ENCODE measurements at places on chromosomes 4 and X.

DNA sequence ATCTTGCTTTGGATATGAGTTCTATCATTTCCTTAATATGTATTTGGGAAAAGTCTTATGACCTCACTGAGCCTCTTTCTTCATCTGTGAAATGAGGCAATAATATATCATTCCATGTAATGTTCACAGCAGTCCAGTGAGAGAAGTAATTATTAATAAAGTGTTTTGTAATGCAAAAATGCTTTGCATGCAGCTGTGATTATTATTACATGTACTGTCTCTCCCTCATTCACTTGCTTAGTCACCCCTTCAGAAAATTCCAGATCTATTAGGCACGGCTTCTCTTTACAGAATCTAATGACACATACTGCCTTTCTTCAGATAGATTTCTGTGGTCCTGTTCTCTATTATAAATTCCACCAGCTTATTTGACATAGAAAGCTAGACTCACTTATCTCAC lies 53.5 kb upstream of the FGF13 start:
- H3K36me3 ChIP-seq: no peaks in the 10 kb centered on the region
- no peaks in the 10 kb centered on the region for H3K4me1 ChIP-seq
- no peak for DNase-seq
- H3K27me3 ChIP-seq: no peaks in the 10 kb centered on the region
- no peak overlapping the region for H3K27ac ChIP-seq

- no peak for DNase-seq
- H3K4me3 ChIP-seq: no peak overlapping the region
Measured at GRCh38 chr4:47862297-47862696, 24.4 kb upstream of the CORIN start.

DNA sequence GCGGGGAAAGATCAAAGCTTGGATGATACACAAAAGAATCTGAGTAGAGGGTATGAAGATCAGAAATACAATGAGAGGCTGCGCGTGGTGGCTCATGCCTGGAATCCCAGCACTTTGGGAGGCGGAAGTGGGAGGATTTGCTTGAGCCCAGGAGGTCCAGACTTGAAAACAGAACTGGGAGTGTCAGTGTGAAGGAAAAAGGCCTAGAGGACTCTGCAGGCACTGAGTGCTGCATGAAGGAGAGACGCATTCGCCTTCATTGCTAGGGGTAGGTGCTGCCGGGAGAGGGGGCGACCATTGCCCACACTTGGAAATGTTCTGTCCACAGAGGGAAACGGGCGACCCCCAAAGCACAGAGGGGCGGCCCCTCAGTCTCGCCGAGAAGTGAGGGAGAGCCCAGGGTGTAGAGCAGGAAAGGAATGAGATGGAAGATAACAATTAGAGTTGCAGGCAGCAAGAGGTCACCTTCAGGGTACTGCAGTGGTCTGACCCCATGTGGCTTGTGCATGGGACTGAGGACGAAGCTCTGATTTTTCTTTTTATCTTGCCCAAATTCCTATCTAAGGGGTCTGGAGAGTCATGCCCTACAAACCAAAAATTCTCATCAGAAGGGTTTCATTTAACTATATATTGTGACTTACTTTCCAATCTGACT lies 31.8 kb upstream of the ARSD start:
- peaks cover 20% of the 10 kb centered on the region for H3K36me3 ChIP-seq
- H3K4me3 ChIP-seq: no peak overlapping the region
- H3K27ac ChIP-seq: no peak overlapping the region
- H3K4me1 ChIP-seq: peaks cover 16% of the 10 kb centered on the region
- no peak for DNase-seq
- no peaks in the 10 kb centered on the region for H3K27me3 ChIP-seq

GRCh38 chr4:119207051-119207450 lies 5.5 kb upstream of the USP53 start:
- no peak overlapping the region for H3K27ac ChIP-seq
- H3K4me3 ChIP-seq: no peak overlapping the region
- no peaks in the 10 kb centered on the region for H3K36me3 ChIP-seq

DNA sequence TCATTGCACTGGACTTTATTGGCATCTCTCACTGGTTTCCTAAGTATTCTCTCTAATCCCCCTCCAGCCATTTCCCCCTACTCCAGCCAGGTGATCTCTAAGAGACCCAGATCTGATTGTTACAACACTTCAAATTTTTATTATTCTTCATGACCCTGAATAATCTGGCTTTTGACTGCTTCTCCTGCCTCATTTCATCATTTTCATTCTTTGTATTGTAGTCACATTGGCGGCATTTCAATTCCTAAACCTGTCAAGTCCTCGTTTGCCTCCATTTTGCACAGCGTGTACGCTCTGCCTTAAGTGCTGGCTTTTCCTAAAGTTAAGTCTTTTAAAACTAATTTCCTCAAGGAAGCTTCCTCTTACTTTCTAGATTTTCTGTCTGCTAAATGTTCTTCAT lies 31.6 kb downstream of the UBE2K start:
- no peaks in the 10 kb centered on the region for H3K36me3 ChIP-seq
- no peak overlapping the region for H3K27ac ChIP-seq
- H3K27me3 ChIP-seq: no peaks in the 10 kb centered on the region
- no peak for DNase-seq

DNA sequence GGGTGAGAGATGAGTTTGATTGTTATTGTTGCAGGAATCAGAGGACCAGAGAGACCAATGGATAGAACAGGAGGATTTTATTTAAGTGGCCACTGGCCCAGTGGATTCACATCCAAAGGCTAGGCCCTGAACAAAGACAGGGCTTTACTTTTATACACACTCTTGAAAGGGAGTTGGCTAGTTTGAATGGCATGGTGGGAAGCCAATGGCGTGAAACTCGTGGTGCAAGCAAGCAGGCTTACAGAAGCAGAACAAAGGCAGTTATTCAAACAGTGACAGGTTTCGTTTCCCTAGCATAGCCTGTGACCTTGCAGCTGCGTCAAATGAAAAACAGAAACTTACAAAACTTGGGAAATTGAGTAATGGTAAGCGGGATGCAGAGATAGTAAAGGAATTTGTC lies 110.2 kb upstream of the PRDX4 start:
- H3K27ac ChIP-seq: no peak overlapping the region
- no peaks in the 10 kb centered on the region for H3K4me1 ChIP-seq
- H3K27me3 ChIP-seq: no peaks in the 10 kb centered on the region
- no peak for DNase-seq
- H3K4me3 ChIP-seq: no peak overlapping the region

DNA sequence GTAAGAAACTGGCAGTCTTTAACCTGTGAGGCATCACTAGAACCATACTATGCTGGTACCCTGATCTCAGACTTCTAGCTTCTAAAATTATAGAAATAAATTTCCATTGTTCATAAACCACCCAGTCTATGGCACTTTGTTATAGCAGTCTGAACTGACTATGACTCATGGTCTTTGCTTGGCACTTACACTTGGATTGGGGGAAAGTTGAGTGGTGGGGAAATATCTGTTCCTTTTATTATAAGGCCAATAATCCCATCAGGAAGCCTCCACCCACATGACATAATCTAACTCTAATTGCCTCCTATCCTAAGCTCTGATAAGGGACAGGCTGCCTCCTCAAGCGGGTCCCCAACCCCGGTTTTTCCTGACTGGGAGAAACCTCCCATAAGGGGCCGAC lies 61.4 kb upstream of the PACRGL start:
- no peaks in the 10 kb centered on the region for H3K27me3 ChIP-seq
- H3K36me3 ChIP-seq: no peaks in the 10 kb centered on the region
- no peak for DNase-seq
- H3K4me1 ChIP-seq: peaks cover 3% of the 10 kb centered on the region

DNA sequence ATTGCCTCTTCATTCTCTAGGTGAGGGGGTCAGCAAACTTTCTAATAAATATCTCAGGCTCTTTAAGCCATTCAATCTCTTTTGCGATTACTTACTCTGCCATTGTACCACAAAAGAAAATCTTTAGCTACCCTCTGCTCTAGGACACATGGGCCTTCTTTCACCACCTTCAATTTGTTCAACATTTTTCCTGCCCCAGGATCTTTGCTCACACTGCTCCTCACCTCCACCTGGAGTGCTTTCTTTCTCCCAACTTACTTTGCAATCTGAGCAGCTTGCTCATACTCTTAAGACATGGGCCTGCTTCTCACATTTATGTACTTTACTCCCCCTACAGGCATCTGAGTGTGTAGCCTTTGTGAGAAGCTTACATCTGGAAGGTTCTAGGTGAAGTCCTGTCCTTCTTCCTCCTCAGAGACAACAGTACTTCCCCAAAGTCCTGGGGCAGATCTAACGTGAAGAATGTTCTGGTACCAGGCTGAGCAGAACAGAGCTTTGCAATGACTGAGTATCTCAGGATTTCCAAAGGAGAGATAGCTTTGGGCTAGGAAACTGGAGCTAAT lies 55.0 kb upstream of the PRDM5 start:
- H3K36me3 ChIP-seq: no peaks in the 10 kb centered on the region
- peaks cover 3% of the 10 kb centered on the region for H3K27me3 ChIP-seq
- H3K27ac ChIP-seq: no peak overlapping the region
- DNase-seq: no peak

DNA sequence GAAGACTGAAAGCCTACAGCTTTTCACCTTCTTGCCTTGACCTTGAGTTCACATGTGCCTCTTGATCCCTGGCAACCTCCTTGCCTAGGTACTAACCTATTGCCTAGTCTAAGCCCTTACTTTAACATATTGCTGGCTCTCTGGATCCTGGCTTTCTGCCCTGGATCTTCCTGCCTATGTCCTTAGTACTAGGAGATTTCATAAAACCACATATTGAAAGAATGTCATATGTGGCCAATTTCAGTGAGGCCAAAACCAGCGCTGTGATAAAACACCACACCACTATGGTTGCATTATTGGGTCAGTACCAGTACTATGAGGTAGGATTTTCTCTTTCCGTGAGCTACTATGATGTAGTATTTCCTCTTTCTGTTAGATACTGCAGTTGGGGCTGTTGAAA lies 80.4 kb downstream of the CT47B1 start:
- H3K4me1 ChIP-seq: peaks cover 1% of the 10 kb centered on the region
- no peak overlapping the region for H3K4me3 ChIP-seq
- H3K36me3 ChIP-seq: no peaks in the 10 kb centered on the region

GRCh38 chr4:180850318-180850940 lies 1392.8 kb upstream of the TENM3 start:
- H3K4me3 ChIP-seq: no peak overlapping the region
- H3K36me3 ChIP-seq: no peaks in the 10 kb centered on the region
- no peaks in the 10 kb centered on the region for H3K27me3 ChIP-seq

DNA sequence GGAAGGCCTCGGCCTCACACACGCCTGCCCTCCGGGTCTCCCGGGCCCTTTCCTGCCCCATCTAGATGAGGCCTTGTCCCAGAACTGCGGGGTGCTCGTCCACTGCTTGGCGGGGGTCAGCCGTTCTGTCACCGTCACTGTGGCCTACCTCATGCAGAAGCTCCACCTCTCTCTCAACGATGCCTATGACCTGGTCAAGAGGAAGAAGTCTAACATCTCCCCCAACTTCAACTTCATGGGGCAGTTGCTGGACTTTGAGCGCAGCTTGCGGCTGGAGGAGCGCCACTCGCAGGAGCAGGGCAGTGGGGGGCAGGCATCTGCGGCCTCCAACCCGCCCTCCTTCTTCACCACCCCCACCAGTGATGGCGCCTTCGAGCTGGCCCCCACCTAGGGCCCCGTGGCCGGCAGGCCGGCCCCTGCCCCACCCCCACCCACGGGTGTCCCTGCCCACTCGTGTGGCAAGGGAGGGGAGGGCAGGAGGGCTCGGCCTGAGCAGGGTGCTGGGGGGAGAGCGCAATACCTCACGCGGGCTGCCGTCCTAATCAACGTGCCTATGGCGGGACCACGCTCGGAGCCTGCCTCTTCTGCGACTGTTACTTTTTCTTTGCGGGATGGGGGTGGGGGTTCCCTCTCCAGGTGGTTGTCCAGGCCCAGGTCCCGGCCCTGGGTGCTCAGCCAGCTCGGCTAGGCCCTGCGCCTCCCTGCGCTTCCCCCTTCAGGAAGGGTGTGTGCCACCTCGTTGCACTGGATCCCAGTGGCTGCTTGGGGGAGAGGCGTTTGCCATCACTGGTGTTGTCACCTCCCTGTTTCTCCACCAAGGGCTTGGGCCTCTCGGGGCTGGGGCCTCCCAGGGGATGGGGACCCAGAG lies 3.1 kb downstream of the DUSP9 start:
- H3K27me3 ChIP-seq: no peaks in the 10 kb centered on the region
- DNase-seq: no peak
- no peak overlapping the region for H3K27ac ChIP-seq
- no peak overlapping the region for H3K4me3 ChIP-seq
- H3K4me1 ChIP-seq: peaks cover 2% of the 10 kb centered on the region

GRCh38 chrX:15475021-15475420 lies 18.1 kb downstream of the PIR start:
- H3K27ac ChIP-seq: no peak overlapping the region
- no peak overlapping the region for H3K4me3 ChIP-seq
- H3K4me1 ChIP-seq: no peaks in the 10 kb centered on the region
- H3K27me3 ChIP-seq: no peaks in the 10 kb centered on the region
- peaks cover 3% of the 10 kb centered on the region for H3K36me3 ChIP-seq

- H3K36me3 ChIP-seq: no peaks in the 10 kb centered on the region
- H3K4me1 ChIP-seq: no peaks in the 10 kb centered on the region
- DNase-seq: no peak
Measured at GRCh38 chr4:15320121-15320678, 107.6 kb upstream of the C1QTNF7 start.

- H3K27ac ChIP-seq: no peak overlapping the region
- DNase-seq: no peak
- no peaks in the 10 kb centered on the region for H3K27me3 ChIP-seq
- H3K36me3 ChIP-seq: no peaks in the 10 kb centered on the region
Measured at GRCh38 chr4:69907151-69907550, 23.7 kb upstream of the CSN1S1 start.

DNA sequence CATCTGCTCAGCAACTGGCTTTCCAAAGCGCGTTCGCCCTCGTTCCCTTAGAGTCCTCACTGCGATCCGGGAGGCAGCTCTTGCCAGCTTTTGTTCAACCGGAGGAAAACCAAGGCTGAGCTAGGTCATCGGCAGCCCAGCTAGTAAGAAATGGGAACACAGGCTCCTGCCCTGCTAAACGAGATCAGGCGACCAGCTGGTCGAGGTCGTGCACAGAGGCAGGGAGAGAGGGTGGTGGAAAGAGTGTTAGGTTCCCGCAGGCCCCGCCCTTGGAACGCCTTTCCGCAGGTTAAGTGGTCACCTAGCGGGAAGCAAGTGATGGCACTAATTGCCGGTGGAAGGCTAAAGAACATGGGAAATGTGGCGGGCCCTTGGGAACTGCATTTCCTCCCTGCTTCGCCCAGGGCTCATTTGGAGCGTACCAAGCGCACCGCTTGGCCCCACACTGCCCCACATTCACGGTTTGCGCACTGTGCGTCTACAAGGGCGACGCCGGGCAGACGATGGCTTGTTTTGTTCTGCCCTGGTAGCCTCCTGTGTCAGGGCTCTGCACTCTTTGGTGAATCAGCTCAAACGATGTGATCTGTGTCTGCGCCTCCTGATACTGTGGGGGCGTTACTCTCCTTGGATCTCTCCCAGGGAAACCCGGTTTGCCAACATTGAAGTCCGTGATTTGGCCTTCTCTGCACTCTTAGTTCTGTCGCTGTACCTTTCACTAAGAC lies 7.2 kb upstream of the PRDM8 start:
- no peaks in the 10 kb centered on the region for H3K36me3 ChIP-seq
- no peak overlapping the region for H3K27ac ChIP-seq
- H3K4me3 ChIP-seq: no peak overlapping the region
- no peak for DNase-seq

Data from liver (tissue), 10 donors.